Cardiac muscle cell (in vitro differentiated cells and primary cell): ENCODE measurements at places on chromosomes 3 and 15.

GRCh38 chr3:14150078-14150477 is 25.2 kb downstream of the TMEM43 start:
- no peak for DNase-seq

DNA sequence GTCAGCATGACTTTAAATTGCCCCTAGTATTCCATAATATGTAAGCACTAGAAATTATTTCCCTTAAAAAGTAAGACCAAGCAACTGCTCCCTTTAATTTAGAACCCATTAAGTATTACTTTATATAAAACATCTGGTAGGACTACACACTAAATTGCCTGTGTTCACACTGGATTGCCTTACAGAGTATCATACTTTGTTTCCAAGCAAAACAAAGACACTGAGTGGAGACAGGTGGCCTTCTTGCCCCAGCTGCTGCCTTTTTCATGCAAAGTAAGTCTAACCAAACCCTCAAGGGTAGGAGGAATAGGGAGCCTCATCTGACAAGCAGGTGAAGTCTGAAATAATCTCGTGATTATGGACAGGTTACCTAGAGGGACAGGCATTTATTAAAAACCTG is 87.3 kb downstream of the PEX5L start:
- DNase-seq = no peak

- DNase-seq = peak; percentile 56
These were observed 24.9 kb downstream of the VPS13C start for GRCh38 chr15:62035256-62035924.

DNA sequence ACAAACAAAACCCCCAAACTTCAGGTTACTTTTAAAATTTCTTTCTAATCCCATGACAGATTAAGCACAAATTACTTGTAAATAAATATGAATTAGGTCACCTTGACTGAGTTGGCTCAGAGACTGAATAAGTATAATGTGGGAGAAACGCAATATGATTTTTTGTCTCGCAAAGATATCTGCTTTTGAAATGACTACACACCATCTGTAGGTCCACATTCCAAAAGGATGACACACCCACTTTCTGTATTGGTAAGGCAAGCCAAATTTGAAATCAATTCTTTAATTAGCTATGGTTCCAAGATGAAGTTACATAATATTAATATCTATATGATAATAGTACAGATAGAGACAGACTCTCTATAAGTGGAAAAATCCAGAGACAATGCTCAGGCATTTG is 66.9 kb upstream of the CSPG5 start:
- peak; percentile 16 for DNase-seq

GRCh38 chr3:34359064-34359463 is 560.6 kb downstream of the PDCD6IP start:
- no peak for DNase-seq

- DNase-seq = peak; percentile 42
These were observed 229.0 kb downstream of the ITPR1 start for GRCh38 chr3:4722103-4722502.

DNA sequence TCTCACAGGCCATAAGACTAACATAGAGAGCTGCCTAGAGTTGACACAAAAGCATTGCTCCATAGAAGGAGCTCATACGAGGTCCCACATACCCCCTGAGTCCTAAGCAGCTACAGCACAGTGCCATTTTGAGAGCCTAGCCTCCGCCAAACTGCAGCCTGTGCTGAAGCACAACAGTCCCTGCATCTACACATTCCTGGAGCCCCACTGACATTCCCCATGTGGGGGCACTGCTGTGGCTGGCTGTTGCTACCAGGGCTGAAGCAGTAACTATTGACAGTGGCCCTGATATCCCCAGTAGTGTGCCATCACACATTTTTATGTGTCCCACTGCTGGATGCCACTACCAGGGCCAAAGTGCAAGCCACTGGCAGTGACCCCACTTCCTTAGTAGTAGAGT is 80.3 kb downstream of the CERS3 start:
- no peak for DNase-seq

DNA sequence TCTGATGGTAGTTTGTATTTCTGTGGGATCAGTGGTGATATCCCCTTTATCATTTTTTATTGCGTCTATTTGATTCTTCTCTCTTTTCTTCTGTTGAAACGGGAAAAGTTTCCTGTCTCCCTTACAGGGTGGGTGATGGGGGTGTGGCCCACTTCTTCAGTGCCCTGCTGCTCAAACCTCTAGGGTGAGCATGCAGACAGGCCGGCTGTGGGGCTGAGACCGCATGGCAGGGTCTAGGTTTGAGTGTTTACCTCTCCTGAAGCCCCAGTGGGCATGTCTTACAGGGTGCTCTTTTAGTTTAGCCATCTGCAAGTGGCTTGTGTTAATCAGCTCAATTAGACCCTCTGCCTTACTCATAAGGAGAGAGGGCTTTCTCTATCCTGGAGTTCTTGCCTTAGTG is 450.0 kb upstream of the EPHA3 start:
- DNase-seq = no peak

- no peak for DNase-seq
These were observed 40.3 kb upstream of the TSEN2 start for GRCh38 chr3:12443781-12444522.
